ENCODE measurements at places on chromosomes 4 and X.

DNA sequence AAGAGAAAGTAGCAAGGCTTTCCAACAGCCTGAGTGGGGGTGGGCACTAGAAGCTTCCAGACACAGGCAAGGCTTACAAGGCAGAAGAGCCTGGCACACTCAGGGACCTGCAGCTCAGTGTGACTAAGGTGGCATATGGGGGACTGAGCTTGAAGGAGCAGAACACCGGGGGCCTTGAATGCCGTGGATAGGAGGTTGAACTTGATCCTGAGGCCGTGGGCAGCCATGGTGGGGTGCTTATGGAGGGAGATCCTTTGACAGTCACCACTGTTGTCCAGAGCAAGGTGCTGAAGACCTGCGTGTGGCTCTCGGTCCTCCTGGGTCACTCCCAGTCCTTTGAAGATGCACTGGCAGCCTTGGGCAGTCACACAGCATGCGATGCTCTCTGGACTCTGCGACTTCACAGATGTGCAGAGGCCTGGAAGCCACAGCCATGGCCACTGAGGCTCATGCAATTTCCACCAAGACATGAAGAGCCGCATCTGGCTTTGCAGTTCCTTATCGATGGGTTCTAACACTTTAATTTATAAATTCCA lies 18.3 kb downstream of the C4orf50 start:
- DNase-seq: peak; percentile 26

GRCh38 chrX:20500171-20500865 lies 233.6 kb upstream of the RPS6KA3 start:
- no peak for DNase-seq

DNA sequence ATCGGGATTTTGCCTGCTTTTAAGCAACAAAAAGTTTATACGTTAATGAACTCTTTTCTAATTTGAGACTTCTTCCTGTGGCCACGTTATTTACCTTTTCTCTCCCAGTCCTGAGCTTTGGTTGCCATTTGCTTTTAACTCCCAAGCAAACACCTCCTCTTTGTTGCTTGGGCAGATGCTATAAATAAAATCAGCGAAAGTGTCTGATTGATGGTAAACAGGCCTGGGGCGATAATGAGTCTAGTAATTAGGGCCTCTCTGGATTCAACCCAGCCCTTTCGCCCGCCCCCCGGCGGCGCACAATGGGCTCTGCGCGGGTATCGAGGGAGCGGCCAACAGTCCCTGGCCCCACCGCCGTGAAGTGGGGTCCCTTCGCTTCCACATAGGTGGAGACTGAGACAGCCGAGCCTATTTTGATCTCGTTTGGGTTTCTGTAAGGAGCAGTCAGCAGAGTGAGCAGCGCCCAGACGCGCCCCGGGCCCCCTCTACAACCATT lies 790 bp downstream of the CLGN start:
- DNase-seq: no peak

- DNase-seq: no peak
Observed at GRCh38 chr4:73868206-73869129, 725 bp upstream of the CXCL1 start.

All from osteoblast (primary cell).